ENCODE measurements at places on chromosomes 3 and 15.
A peak's percentile ranks its signal among the peaks of the same experiment; 100 is the strongest.

DNA sequence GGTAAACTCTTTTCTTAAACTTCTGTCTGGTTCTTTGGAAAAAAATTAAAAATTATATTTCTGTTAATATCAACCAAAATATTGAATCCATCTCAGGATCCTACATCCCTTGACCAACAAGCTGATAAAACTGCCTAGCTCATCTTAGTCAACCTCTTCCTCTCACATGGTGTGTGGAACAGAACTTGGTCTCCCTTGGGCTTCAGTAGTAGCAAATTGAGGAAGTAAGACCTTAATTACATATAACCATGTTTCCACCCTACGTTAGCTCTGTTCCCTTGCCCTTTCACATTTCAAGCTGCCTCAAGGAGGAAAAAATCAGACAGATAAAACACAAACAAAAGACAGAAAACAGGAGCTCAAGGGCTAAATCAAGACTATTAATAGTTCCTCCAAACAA lies 116.4 kb downstream of the GREM1 start:
- no peak for DNase-seq

DNA sequence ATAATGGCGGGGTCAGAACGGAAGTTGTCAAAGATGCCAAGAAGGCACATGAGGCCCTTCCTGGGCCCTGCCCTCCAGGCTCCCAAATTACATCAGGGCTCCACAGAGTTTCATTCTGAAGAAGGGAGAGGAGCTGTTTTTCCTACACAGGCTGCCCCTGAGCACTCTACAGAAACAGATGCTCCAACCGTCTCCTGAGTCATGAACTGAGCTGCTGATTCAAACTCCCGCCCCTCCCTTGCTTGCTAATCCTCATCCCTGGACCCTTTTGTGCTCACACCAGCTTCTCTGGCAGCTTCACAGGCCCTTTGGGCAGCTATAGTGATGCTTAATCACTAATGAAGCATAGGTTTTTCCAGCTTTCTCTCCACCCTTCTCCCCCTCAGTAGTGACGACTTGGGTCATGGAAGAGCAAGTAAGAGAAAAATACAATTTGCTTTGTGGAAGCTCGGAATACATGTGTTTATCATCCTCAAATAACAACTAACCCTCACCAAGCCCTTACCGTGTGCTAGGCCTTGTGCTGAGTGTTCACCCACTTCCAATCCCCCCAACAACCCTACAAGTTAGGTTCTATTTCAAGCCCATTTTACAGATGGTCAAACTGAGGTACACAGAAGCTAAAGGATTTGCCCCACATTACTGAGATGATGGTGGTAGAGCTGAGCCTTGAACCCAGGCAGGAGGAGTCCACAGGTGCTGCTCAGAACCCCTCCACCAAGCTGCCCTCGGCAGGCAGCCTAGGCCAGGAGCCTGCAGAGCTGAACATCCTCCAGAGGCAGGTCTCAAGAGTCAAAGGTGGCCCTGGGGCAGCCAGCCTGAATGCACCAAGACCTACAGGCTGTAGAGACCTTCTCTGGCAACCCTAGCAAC lies 21.9 kb downstream of the MEGF11 start:
- peak; percentile 12 for DNase-seq

DNA sequence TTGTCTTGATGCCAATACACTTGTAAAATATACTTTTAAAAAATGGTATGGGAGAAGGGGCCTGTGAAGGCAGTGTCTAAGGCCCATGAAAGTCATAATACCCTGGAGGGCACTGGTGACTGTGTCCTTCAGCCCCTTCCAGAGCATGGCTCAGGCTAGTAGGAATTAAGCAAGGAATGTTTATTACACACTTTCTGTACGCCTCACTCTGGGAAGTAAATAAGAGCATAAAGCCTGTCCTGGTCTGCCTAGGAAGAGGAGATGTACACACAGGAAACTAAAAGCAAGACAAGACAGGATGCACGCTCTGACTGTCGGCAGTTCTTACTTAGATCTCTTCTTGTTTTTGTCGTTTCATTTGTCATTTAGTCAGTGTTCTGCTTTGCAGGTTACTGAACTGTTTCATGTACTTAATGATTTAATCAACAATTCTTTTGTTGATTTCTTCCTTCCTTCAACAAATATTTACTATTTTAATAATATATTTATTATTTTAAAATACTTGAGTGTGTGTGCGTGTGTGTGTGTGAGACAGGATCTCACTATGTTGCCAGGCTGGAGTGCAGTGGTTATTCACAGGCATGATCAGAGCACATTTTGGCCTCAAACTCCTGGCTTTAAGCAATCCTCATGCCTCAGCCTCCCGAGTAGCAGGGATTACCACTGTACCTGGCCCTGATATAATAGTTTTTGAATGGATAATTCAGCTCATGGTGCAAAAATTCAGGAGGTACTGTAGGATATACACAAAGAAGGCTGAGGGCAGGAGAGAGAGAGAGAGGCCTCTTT lies 9.0 kb upstream of the SMAD6 start:
- peak; percentile 30 for DNase-seq

DNA sequence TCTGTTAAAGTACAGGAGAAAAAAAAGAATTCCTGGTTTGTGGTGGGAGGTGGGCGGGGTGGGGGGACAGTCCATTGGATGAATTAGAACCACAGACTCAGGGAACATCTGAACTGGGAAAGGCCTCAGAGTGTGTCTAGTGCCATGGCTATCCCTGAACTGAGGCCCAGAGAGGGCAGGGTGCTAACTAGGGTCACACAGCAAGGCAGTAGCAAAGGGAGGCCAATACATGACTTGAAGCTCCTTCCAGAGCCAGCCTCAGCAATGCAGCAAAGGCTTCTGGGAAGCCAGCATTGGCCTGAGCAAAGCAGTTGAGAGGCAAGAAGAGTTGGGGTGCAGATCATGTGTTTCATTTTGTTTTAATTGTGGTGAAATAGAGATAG lies 85.4 kb downstream of the SMAD6 start:
- no peak for DNase-seq

- DNase-seq: peak; percentile 80
Observed at GRCh38 chr15:98779463-98780071, 131.2 kb downstream of the IGF1R start.

GRCh38 chr3:147008886-147009285 lies 397.5 kb downstream of the ZIC4 start:
- peak; percentile 64 for DNase-seq

DNA sequence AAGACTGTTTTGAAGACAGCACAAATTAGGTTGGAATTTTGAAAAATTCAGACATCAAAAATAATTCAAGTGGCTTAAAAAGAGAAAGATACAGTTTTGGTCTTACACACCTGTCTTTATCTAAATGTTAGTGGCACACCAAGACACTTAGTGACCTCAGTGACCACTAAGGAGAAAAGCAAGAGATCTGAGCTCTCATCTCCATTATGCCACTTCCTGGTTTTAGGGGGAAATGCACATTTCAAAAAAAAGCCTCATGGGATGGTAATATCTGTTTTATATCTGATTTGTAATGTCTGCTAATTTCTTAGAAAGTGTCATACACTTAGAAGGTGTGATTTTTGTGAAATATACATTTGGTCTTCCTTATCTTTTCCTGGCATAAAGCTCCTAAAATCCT lies 16.4 kb downstream of the IL12A start:
- DNase-seq: no peak

DNA sequence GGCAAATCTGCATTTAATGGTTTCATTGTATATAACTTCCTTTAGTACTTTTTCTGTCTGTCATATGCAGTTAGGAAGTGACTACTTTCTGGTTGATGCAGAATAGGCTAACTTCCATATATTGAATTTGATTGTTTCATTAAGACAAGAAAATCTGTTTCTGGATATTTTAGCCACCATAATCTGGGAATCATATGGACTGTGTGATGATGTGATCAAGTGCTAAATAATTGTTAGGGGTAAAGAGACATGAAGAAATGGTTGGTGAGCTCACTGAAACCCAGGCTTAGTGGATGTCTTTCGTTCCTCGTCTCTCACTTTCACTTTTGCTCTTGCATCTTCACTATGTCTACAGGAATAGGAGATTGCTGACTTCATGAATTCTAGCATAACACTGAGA lies 3.5 kb upstream of the MNS1 start:
- peak; percentile 35 for DNase-seq

- DNase-seq: no peak
Observed at GRCh38 chr3:192993411-192993810, 75.8 kb upstream of the MB21D2 start.

DNA sequence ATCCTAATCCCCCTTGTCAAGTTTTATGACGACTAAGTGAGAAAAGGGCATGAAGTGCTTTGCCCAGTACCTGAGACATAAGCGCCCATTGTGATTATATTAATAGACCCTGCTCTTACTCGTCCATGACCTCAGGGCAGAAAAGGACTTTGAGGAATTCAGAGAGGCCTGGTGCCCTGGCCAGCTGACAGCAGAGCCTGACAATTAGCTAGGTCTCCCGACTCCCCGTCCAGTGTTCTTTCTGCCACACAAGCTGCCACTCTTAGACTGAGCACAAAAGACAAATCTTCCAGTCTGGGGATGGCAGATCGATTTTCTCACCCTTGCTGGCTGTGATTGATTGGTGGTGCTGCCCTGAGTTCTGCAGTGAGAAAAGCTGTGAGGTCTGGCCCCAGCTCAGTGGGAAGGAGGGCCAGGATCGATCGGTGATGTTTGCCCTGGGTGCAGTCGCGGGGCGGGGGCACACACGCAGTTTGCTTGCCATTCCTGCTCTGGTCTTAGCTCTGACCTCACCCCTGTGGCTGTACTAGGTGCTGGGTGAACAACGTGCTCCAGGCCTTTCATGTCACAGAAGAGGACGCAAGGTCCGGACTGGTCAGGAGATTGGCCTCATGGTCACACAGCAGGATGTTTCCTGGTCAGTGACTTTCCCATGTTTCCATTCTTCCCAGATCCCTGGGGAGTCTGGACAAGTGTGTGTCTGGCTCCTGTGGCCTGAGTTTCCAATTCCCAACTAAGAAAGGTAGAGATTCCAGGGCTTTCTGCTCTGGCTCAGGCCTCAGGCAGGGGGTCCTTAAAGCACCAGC lies 67.4 kb upstream of the TLE3 start:
- DNase-seq: no peak

GRCh38 chr3:66692042-66692765 lies 191.4 kb upstream of the LRIG1 start:
- no peak for DNase-seq

DNA sequence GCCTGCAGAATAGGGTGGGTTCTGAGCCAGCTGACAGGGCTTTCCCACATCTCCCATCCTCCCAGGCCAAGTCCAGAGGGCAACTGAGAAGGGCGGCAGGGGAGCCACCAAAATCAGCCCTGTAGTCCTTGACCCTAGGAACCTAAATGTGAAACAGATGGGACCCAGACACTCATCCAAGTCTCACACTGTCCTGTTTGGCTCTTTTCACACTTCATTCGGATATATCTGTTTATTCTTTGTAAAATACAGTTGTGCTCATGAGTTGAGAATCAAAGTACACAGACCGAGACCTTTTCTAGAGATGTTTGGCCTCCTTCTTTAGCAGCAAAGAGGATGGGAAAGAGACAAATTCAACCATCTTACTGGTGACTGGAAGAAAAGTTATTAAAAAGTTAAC lies 348.4 kb downstream of the MECOM start:
- DNase-seq: no peak

DNA sequence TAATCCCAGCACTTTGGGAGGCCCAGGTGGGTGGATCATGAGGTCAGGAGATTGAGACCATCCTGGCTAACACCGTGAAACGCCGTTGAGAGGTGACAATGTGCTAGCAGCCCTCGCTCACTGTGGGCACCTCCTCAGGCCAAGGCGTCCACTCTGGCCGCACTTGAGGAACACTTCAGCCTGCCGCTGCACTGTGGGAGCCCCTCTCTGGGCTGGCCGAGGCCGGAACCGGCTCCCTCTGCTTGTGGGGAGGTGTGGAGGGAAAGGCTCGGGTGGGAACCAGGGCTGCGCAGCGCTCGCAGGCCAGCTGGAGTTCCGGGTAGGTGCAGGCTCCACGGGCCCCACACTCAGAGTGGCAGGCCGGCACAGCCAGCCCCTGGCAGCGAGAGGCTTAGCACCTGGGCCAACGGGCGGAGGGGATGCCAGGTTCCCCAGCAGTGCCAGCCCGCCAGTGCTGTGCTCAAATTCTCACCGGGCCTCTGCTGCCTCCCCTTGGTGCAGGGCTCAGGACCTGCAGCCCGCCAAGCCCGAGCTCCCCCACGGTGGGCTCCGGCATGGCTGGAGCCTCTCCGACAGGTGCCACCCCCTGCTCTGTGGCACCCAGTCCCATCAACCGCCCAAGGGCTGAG lies 253.6 kb downstream of the CNTN4 start:
- DNase-seq: no peak

GRCh38 chr15:34810443-34811129 lies 15.2 kb upstream of the ACTC1 start:
- DNase-seq: peak; percentile 99

- no peak for DNase-seq
Observed at GRCh38 chr3:76950590-76950989, 89.3 kb upstream of the ROBO2 start.

- DNase-seq: no peak
Observed at GRCh38 chr3:31922962-31923361, 58.1 kb downstream of the OSBPL10 start.

- DNase-seq: no peak
Observed at GRCh38 chr3:52530918-52531826, 2.5 kb downstream of the NT5DC2 start.

GRCh38 chr15:77179541-77179998 lies 108.7 kb upstream of the TSPAN3 start:
- DNase-seq: no peak

DNA sequence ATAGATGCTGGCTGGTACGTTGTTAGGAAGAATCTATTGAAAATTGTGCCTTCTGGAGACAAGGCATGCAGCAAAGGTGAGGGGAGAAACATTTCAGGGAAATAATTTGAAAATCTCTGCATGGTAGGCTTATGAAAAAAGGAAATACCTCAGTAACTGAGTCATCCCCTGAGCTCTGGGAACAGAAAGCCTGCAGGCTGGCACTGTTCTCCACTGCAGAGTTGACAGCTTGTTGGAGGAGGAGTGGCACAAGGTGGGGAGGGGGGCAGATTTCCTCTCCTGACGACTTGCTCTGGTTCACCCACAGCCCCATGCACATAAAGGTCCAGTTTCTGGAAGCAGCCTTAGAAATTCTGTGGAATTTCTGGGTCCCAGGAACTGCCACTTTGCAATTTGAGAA lies 179.4 kb downstream of the ABHD5 start:
- peak; percentile 82 for DNase-seq

DNA sequence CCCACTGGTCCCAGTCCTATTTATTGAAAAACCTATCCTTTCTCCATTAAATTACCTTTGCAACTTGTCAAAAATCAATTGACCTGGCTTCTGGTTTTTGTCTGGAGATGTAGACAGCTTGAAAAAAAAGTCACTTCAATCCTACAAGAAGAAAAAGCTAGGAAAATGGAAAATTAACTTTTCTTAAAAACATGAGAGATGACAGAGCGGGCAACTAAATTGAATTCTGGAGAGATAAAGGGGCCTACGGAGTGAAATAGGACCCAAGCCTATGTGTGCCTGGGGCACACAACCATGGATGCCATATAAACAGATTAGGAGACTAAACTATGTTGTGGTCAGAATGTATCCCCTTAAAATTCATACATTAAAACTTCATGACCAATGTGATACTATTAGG lies 363.3 kb upstream of the SLCO3A1 start:
- DNase-seq: no peak

Measured in EH (cell line).